ENCODE measurements at places on chromosomes 6 and 20.

DNA sequence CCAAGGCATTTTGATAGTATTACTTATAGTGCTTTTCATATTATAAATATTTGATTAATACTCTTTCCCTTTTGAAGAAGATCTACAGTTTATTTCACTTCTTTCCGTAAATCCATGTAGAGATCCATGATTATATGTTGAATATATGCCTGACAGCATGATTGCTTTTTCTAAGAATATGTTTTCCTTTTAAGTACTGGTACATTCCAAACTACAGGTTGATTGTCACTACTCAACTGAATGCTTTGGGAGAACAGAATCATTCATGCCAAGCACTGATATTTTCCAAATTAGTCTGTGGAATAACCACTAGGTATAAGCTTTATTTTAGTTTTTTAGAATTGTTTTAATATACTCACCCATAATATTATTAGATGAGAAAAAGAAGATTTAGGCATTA is 330.2 kb downstream of the BCKDHB start:
- no peak for DNase-seq

DNA sequence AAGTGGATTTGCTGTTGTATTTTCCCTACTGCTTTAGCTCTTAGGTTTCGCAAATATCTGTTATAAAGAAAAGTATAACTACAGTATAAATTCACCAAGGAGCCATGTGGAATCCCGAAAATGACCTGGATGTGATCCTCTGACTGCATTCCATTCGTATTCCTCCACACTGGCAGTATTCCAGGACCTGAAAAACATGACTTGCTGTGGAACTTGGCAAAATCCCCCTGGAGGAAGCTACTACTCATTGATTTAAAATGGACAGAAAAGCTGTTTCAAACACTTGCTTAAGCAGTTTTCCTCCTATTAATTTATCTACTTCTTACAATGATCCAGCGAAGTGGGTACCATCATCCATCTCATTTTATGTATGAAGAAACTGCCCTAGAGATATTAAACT is 13.3 kb upstream of the ENPP5 start:
- DNase-seq, result no peak

- no peak for DNase-seq
Measured at GRCh38 chr6:144725736-144726522, 440.8 kb downstream of the UTRN start.

DNA sequence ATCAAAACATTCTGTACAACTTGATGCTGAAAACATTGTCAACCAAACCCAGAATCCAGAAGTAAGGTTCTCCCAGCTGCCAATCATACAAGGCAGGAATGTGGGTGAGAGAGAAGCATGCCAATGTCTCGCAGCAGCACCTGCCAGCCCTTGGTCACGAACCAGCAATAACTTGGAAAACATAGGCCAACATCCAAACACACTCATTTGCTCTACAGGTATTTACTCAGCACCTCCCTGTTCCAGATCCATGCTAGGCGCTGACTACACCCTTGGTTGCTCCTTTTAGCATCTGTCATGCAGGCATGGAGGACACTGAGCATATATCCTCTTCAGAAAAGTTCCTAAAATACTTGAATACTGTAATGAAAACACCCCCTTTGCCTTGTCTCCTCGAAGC is 63.6 kb downstream of the FAXC start:
- no peak for DNase-seq

- no peak for DNase-seq
Measured at GRCh38 chr6:107218142-107218541, 102.8 kb upstream of the BEND3 start.

GRCh38 chr6:105886066-105886813 is 199.9 kb upstream of the PRDM1 start:
- no peak for DNase-seq

DNA sequence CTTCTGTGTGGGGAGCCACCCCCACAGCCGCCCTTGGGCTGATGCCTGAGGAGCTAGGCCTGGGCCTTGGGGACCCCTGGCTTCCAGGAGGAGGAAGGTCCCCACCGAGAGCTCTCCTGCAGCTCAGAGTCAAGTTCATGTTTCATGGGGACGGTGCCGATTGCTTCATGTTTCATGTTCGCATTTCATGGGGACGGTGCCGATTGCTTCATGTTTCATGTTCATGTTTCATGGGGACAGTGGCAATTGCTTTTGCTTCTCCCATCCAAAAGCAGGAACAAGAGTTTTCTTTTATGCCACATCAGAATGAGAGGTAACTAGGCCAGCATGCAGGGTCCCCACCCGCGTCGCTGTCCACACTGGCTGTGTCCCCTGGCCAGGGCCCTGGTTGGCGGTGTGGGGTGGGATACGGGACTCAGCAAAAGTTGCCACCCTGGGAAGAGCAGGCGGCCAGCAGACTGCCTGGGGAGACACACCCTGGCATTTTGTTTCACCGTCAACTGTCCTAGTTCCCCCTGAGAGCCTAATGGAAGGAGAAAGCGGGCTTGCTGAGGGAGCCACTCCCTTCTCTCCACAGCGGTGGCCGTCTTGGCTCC is 46.0 kb downstream of the DACT2 start:
- no peak for DNase-seq

GRCh38 chr6:113786168-113786567 is 71.0 kb upstream of the MARCKS start:
- DNase-seq, result no peak

DNA sequence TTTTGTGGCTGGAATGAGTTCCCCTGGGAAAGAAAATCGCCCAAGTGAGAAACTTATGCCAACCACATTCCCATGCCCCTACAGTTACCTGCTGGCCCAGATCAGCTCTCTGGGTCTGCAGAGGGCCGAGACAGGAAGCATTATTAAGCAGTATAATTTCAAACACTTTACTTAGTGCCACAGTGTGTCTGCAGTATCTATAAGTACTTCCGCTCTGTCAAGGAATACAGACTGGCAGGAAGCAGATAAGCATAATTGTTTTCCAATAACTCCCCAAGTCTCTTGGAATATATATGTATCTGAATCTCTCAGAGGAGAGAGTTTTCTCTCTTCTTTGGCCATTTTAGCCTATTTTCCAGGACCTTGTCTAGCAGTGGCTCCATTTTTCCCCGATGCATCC is 24.9 kb downstream of the SAYSD1 start:
- no peak for DNase-seq

DNA sequence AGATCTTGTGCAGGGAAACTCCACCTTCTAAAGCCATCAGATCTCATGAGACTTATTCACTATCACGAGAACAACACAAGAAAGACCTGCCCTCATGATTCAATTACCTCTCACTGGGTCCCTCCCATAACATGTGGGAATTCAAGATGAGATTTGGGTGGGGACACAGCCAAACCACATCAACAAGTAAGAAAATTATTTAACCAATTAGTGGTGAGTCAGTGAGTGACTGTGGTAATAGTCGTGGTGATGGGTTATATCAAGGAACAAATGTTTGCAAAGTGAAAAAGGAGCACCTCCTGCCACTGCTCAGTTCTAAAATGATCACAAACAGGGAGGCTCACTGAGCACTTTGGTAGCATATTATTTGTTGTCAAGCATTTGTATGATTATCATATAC is 20.6 kb downstream of the EPM2A start:
- DNase-seq, result no peak

DNA sequence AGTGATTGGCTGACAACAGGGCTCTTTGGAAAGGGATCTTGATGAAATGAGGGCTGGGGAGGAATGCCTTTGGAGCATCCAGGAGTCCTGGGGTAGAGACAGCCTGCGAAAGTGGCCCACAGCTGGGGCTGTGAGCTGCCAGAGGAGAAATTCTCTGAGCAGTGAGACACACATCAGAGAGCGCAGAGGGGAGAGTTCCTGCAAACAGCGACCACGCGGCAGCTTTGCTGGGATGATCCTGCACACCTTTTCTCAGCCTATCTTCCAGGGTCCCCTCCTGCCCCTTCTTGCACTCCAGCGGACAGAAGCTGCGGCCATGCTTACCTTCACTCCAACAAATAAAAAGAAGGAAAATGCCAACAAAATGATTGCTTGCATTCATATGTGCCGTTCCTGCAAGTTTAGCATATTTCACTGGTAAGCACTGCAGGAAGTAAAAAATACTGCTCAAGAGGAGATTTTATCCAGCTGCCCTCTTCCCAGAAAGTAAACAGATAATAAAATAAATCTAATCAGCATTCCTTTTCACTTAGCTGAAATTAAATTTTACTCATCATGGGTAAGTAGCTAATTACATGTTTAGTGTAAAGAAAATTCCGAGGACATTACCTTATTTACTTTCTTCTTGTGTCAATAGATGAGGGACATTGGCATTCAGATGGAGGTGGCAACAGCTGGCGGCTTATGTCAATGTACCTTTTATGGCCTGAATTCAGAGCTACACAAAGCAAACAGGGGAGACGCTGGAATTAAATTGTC is 339.9 kb upstream of the ARID1B start:
- DNase-seq, result no peak

GRCh38 chr20:5827098-5827853 is 77.1 kb downstream of the SHLD1 start:
- DNase-seq, result no peak

DNA sequence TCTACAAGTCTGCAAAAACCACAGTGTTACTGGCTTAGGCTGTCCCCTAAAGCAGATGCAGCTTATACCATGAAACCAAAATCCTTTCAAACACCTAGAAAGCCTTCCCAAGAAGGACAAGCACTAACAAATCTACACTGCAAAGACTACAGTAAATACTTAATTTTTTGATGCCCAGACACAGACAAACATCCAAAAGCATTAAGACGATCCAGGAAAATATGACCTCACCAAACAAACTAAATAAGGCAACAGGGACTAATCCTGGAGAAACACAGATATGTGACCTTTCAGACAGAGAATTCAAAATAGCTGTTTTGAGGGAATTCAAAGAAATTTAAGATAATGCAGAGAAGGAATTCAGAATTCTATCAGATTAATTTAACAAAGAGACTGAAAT is 423.5 kb downstream of the COL12A1 start:
- no peak for DNase-seq

- no peak for DNase-seq
Measured at GRCh38 chr6:41877051-41877680, 18.0 kb downstream of the USP49 start.

DNA sequence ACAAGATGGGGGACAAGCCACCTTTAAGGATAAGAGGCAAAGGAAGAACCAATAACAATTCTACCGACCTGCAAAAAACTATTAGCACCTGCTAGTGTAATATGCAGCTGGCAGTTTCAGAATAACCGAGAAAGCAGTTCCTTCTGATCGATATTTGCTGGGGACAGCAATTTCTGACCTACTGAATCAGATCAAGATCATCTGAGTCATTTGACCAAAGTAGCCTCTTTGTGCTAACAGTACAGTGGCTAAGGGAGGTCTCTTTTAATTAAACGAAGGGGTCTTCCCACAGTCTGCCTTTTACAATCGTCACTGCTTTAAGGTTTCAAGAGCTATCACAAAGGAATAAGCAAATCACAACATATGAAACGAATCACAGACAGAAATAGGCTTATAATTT is 318.9 kb downstream of the BTBD9 start:
- no peak for DNase-seq

GRCh38 chr6:164337024-164337924 is 922.8 kb downstream of the QKI start:
- DNase-seq, result no peak

DNA sequence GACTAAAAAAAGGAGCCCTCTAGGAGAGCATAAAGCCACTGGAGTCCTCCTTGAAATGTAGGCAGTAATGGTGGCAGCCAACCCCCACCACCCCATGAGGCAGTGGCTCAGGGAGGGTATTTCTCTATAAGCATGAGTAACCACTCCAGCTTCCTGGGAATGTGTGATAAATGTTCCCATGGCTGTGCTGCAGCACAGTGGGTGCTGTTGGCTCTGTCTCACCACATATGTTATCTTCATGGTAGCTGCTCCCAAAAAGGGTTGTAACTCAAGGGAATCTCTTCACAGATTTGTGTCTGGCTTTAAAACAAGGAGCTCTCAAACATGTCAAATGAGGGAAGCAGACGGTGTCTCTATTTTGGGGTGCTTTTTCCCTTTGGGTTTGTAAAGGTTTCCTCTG is 7.5 kb upstream of the PHACTR1 start:
- DNase-seq, result no peak

GRCh38 chr20:11755071-11755841 is 162.4 kb upstream of the BTBD3 start:
- no peak for DNase-seq

- no peak for DNase-seq
Measured at GRCh38 chr20:43974695-43975094, 60.0 kb downstream of the TOX2 start.

GRCh38 chr20:24588047-24588635 is 118.7 kb downstream of the SYNDIG1 start:
- DNase-seq, result no peak

DNA sequence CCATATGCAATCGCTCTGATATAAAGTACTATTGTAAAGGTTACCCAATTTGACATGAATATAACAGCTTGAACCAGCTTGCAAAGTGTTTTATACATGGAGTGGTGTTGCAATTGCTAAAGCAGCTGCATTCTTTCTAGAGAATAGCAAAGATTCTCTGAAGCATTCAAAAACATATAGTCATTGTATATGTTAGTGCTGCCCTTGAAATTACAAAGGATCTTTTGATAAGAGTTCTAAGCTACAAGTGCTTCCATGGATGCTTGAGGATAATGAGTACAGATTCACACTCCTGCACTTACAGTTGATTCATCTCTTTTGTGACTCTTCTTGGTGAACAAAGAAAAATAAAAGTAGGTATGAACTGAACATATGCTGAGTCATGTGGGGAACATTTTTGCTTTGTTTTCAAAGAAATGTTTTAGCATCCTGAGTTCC is 175.7 kb downstream of the ALDH8A1 start:
- DNase-seq, result peak; percentile 2

DNA sequence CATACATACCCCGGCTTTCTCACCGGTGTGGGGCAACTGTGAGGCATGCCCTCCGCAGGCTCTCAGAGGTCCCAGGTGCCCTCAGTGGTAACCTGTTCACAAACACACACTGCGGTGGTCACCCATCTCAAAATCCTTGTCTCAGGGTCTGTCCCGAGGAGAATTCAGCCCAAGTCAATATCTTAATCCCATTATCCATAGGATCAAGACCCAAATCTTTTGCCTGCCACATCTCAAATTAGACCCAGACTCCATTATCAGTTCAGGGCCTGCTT is 140.8 kb downstream of the CDC5L start:
- DNase-seq, result no peak

DNA sequence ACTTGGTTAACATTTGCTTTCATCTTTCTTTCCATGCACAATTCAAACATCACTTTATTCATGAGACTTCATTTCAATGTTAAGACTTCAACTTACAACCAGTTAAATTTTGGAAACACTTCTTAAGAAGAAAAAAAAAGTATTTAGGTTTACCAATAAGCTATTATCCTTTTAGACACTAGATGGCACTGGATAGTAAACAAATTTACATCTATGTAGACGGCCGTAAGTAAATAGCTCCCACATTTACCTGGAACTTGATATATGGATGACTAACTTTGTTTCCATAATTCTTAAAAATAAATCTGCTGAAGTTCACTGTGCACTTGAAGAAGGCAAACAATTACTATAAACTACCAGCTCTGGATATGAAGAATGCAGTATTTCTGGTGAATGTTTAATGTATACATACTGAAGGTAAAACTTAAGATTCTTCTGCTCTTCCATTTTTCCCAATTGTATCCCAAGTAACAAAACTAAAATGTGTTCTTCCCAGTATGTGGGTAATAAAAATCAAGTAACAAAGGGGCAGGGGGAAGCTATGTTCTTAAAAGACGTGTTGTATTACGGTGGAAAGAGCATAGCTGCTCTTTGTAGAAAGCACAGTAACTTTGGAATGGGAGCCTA is 130.6 kb upstream of the C6orf118 start:
- DNase-seq, result no peak

Measured in NCI-H2227 treated with DMSO at 0.1 percent for 48 hours (cell line).